ENCODE measurements at places on chromosomes 4 and X. TPM values are rescaled to one million over a fixed set of nuclear protein-coding genes. Genes with fewer than 3 reads are reported as not detected.

Gene ABCE1
- total RNA-seq, result 153 TPM

Gene CNGA1
- total RNA-seq, result 0.29 TPM

Gene BOD1L1
- total RNA-seq, result 22.0 TPM

Gene NIPAL1
- total RNA-seq, result 5.9 TPM

Gene VCX
- not detected for total RNA-seq

Gene PPP4R3C
- total RNA-seq, result not detected

Gene TSPYL2
- 23.2 TPM for total RNA-seq

Gene CSTF2
- total RNA-seq, result 67.7 TPM

Gene SPACA5
- not detected for total RNA-seq

Gene CXCL11
- not detected for total RNA-seq

GRCh38 chrX:75625232-75625631 lies 102.4 kb upstream of the ZDHHC15 start:
- DNase-seq, result no peak

DNA sequence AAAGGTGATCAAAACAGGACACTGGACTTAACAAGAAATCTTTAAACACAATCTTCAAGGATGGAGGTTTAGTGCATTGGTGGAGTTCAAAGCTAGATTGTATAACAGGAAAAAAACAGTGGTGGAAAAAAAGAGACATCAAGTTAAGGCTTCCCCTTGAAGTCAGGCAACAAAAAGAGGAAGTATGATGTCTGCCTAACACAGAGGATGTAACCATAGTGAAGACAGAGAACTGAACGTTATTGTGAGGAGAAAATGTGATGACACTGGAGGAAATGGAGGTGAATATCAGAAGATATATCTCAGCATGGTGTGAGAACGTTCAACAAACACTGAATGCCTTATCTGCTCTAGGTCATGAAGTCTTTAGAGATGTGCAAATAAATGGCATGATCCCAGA lies 192.4 kb upstream of the AR start:
- DNase-seq, result no peak

- no peak for DNase-seq
Measured at GRCh38 chr4:116233971-116234370, 851.4 kb downstream of the TRAM1L1 start.

DNA sequence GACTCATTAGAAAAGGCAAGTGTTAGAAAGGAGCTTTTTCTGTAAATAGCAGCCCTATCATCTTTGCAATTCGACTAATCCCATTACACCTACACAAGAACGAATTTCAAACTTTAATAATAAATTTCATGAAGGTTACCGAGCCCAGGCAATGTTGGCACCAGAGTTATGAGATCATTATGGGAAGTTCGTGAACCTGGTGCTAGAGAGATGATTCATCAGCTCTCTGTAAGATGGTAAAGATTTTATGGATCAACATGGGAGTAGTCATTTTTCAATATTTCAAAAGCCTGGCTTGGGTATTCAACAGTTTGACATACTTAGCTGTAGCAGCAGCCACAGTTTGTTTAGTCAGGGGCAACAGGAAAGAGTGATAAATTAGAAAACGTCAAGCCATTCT lies 35.8 kb downstream of the AMELX start:
- peak; percentile 70 for DNase-seq

DNA sequence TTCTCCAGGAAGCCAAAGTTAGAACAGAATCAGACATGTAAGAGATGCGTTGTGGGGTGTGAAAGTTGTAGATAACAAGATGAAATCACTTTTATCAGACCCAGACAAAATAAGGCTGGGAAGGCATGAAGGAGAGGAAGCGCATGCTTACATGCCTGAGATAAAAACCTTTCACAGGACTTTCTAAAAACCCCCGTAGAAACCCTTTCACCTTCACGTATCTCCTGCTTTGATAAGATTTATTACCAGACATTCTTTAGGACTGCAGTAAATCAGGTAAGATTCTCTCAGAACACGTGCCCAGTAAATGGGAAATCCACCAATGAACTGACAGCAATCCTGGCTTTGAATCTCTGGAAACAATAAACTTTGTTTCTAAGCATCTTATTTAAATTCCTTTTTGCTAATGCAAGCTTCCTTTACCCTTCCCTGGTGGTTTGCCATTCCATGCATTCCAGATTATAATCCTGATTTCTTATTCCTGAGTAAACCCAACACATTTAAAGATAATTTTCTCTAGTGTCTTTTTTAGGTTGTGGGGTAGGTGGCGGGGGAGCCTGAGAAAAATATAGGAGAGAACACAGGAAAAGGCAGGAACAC lies 254.6 kb upstream of the LDB2 start:
- no peak for DNase-seq

GRCh38 chr4:103478734-103479133 lies 241.1 kb downstream of the TACR3 start:
- DNase-seq, result peak; percentile 12

DNA sequence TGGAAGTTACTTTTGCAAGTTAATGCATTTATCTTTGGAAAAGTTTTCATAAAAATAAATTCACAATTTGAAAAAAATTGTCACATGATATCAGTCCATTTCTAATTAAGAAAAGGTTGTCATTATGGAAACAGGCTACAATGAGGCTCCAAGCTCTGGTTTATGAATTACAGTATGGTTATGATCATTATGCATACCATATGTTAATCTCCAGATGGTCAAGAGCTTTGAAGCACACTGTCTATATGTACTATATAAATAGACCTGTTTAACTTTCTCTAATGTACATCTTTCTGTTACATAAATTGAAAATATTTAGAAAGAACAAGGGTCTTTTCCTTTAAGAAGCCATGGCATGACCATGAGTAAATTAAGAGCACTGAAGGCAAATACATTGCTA lies 2338.8 kb downstream of the PCDH7 start:
- no peak for DNase-seq

DNA sequence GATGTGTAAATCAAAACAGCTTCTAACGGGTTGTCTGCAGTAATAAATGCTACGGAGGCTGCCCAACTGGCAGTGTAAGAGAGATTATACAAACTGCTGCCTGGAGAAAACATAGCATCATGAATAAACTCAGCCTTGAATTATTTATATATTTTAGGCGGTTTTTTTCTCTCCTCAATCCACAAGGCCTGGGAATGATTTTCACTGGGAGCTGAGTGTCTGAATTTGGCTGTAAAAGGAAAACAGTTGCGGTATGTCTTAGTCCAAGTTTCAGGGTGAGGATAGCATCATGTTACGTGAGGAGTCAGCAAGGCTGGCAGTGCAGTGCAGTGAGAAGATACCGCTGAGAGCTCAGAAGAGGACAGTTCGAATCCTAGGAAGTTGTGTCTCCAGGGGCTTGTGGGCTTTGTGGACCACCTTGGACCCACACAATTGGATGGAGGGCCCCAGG lies 291.5 kb upstream of the BOD1L1 start:
- no peak for DNase-seq

DNA sequence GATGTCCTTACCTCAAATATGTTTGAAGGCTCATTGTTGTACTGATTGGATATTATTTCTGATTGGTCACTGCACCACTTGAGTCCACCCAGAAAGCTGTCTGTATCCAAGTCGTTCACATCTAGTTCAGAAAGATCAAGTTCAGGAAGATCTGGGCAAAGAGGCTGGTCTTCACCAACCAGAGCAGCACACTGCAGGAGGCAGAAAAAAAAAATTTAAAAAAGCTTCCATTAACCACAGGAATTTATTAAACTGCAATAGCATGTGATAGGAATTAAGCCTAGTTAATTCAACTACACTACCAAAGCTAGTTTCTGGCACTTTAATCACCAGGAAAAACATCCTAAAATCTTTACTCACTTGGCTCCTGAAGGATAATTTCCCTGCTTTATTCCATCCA lies 5.1 kb downstream of the PPARGC1A start:
- no peak for DNase-seq

DNA sequence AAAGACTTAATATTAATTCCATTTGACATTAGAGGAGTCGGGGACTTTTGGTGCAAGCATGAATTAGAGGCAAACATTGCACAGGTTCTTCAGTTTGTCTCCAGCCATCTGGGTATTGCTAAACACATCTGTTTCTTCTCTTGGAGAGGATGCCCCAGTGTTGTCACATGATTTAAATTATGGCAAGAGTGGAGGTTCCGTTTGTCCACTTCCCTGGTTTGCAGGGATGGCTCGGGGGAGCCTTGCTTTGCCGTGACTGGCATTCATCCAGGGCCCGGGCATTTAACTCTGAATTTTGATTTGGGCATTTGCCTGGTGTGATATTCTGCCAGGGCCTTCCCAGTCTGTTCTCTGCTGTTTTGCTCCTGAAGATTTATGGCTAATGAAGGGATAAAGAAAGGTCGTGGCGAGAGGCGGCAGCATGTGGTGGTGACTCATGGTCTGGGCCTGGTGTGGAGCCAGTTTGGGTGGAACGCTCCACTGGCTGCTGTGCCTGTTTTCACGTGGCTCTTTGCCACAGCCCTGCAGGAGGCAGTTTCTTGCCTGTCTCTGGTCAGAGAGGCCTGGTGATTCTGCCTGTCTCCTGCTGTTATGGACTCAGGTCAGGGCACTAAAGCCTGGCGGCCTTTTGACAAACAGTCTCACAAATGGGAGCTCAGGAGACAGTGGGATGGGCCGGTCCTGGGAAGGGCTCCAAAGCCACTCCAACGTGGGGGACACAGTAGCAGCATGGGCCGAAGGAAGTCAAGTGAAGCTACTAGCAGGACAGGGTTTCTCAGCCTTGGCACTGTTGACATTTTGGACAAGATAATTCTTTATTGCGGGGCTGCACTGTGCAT lies 99.4 kb upstream of the PGRMC2 start:
- DNase-seq, result peak; percentile 82

GRCh38 chrX:69173906-69174305 lies 8.7 kb upstream of the PJA1 start:
- DNase-seq, result no peak

DNA sequence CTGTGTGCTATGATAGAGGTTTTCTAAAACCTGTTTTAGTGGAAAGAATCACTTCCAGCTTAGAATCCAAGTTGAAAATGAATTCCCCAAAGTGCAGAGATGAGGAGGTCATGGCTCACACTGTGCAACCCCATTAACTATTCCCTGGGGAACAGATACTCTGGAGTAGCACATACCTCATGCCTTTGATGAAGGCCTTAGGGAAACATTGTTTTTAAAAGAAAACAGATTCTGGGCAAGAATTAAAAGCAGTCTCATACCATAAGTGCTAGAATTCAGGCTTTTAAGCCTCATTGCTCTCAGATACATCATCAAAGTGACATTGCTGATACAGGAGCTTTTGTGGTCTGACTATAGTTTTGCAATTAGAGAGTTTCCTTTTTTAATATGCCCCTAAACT lies 115.1 kb downstream of the NDST4 start:
- DNase-seq, result no peak

DNA sequence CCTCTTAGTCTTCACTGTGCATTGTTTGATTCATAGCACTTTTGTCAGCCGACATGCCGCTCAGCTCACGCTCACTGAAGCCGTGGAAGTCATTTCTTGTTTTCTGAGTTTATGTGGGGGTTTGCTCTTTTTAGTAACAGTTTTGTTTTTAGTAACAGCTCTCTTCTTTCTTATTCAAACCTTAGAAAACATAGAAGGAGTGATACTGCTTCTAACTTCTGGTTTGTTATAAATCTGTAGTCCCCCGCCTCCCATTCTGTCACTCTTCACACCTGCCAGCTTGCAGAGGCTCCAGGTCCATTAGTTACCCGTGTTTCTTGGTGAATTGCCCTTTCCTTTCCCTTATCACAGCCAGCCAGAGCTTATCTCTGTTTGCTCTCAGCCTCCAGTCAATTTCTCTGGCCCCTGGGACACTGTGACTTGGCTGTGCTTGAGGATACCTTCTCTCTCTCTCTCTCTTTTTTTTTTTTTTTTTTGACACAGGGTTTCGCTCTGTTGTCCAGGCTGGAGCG lies 50.5 kb downstream of the GRK4 start:
- DNase-seq, result no peak

GRCh38 chr4:3418029-3418762 lies 23.6 kb upstream of the HGFAC start:
- peak; percentile 9 for DNase-seq

DNA sequence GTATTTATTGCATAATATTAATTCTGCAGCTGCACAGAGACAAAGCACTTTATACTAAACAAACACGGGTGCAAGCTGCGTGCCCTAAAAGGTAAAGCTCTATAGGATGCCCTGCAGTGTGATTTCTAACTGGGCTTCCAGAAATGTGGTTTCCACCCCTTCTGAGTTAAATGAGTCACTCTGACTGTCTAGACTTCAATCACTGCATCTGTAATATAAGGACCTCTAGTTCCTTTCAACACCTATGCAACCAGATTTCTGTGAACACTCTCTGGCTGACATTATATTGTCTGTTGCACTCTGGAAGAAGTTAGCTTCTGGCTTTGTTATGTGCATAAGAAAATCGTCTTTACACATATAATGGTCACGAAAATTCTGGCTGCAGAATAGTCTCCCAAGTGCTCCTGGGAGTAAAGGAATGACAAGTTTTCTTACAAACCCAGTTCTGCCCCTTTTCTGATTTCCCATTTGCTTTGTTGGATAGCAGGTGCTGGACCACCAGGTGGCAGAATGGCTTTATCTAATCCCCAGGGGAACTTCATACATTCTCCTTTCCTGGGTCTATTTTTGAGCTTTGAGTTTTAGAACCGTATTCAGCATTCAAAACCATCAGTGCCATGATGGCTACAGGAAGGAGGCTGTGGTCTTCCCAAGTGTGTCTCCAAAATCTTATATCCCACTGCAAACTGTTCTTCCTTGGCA lies 842.2 kb downstream of the STIM2 start:
- peak; percentile 49 for DNase-seq

DNA sequence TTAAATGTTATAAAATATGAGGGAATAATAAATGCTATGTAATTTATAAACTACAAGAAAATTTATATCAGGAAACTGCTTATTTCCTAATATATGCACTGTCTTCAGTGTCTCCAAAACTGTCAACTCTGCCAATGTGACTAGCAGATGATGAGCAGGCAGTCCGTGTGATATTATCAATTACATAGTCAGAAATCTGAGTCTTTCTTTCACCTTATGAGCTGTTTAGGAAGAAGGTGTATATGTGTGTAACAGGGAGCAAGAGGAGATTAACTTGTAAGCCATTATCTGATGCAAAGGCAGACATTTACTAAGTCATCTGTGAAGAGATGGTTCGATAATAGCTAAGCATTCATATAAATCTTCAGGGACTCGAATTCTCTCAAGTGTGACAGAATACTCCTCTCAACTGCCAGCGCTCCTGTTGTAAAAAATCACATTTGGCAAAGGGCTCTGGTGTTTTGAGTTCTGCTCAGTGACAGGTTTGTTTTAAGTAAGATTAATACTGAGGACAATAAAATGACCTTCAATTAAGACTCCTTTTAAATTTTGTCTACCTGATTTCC lies 79.7 kb downstream of the SNCA start:
- DNase-seq, result no peak

- no peak for DNase-seq
Measured at GRCh38 chrX:49257846-49258748, 6.4 kb downstream of the FOXP3 start.

GRCh38 chr4:101074326-101074725 lies 273.0 kb downstream of the PPP3CA start:
- no peak for DNase-seq

- DNase-seq, result no peak
Measured at GRCh38 chrX:103212749-103213457, 2.0 kb upstream of the BEX4 start.
